Left lung (tissue), 14 donors: ENCODE measurements at places on chromosomes 5 and 9. TPM values are rescaled to one million over a fixed set of nuclear protein-coding genes. Genes with fewer than 3 reads are reported as not detected.

Gene MAMDC2
- polyA plus RNA-seq: 6.1 TPM

Gene GLIPR2
- polyA plus RNA-seq: 33.3 TPM

GRCh38 chr5:142280066-142281007 lies 44.5 kb downstream of the SPRY4 start:
- DNase-seq: peak; percentile 51

Gene WDR38
- polyA plus RNA-seq: 5.5 TPM

- no peak for DNase-seq
Observed at GRCh38 chr5:103424026-103424425, 138.6 kb downstream of the NUDT12 start.

Gene SLC12A7
- polyA plus RNA-seq: 40.3 TPM

DNA sequence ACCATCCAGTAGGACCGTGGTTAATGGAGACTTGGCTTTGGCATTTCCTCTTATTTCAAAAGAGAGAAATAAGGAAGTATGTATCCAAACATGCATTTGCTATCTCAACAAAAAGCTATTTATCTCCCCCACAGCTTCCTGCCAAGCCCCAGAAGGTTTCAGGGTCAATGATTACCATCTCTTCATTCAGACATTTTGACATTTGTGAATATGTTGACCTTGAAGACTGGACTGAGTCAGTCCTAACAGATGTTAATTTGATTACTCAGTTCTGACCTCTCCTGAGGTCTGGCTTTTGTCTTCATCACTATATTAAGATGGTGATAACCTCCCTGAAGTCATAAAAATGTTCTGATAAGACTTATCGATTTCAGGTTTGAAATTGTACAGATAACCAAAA lies 479.4 kb downstream of the AGTPBP1 start:
- DNase-seq: no peak

Gene TOMM5
- polyA plus RNA-seq: 107 TPM

- no peak for DNase-seq
Observed at GRCh38 chr9:117153021-117153420, 261.8 kb downstream of the ASTN2 start.

DNA sequence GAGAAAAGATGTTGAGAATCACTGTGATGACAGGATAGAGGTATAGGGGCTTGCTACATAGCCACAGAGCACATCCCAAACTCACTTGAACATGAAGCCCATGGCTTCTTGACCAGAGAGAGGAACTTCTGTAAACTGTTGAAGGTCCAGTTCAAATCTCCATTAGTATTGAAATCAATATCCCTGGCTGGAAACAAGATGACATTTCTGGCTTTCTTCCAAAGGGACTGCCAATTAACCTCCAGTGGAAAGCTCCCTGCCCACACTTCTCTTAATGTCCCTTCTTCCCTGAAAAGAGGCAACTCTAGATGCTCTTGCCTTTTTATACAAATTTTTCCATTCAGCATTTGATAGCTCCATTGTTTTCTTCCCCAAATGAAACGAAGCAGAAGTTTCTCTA lies 612.1 kb downstream of the EBF1 start:
- DNase-seq: no peak

GRCh38 chr5:179974946-179975712 lies 67.4 kb upstream of the TBC1D9B start:
- DNase-seq: peak; percentile 31
